ENCODE measurements at places on chromosomes 12 and 14.

DNA sequence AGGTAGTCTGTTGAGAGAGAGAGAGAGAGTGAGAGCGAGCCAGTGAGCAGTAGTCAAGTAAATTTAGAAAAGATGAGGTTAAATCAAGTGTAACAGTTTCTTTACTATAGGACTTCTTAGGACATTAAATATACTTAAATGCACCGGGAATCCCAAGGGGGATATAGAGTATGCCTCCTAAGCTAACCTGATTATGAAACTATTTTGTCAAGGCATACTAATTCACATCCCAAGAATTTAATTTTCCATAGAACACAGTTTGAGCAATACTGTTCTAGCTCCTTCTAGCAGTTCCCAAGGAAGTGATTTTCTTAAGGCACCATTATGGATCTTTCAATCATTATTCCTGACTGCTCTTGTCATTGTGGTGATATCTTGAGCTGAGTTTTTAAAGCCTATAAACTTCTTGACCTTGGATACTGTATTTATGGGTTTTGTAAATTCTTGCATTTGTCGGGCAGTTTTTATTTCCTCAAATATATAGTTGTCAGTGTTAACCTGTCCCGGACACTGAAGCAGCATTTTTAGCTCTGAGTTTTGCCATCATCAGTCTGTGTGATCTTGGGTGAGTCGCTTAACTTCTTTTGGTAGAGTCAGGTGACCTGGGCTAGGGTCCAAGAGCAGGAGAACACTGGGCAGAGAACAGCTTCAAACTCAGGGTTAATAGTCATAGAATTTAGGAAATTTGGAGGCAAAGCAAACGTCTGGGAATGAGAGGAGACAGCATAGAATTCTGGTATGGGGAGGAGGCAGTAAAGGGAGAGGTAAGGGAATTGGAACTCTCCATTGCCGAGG is 196.5 kb upstream of the FRMD6 start:
- no peak for DNase-seq

GRCh38 chr14:69153152-69153872 is 393 bp upstream of the DCAF5 start:
- DNase-seq, result peak; percentile 59

GRCh38 chr12:77724367-77724957 is 106.2 kb upstream of the NAV3 start:
- DNase-seq, result no peak

GRCh38 chr14:100783630-100784370 is 42.1 kb upstream of the MEG3 start:
- DNase-seq, result no peak

GRCh38 chr14:81256289-81256960 is 35.7 kb upstream of the GTF2A1 start:
- no peak for DNase-seq

DNA sequence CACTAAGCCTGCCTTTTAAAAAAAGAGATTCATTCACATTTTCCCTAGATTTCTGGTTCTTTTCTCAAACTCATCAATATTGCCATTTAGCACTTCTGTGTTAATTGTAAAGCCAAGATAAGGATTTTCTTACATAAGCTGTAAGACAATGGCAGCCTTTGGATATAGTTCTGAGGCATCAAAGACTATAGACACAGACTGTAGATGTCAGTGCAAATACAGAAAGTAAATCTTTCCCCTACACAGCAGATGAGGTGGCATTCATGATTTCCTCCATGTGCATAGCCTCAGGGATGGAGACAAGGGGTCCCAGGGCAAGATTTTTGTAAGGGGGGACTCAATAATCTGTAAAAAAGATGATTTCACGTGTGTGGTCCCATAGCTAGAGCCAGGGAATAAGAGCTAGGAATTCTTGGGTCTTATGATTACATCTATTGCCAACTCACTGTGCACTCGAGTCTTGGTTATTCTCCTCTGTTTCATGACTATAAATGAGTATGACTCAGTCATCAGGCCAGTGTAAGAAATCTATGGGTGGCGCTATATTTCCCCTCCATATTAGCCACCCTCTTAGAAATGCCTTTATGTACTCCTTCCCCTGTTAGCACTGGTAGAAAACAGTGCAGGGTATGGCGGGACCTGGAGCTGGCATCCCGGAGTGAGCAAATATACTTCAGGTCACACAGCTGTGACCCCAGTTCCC is 207.5 kb downstream of the EXOC5 start:
- DNase-seq, result no peak

DNA sequence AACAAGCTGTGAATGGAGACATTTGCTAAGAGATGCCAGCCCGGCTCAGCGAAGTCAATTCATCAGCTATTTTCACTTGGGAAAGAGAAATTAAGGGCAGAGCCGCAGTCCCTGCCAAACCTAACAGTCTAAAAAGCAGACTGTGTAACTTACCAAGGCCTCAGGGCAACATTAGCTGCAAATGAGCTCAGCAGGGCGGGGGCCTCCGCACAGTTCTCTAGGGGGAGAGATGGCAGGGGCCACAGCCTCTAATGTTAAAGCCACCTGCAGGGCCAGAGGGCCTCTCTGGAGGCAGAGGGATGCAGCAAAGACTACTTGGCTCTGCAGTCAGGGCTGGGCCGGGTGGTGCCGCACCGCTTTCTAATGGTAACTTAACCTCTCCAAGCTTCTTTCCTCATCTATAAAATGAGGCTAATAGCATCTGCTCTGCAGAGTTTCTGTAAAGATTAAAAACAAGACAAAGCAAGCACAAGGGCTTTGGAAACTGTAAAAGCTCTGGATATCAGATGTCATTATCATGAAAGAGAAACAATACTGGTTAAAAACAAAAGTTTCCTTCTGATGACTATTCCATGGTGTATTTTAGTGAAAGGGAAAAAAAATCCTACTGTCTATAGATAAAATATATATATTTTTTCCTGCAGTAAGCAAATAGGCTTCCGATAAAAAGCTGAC is 13.4 kb upstream of the GPRC5A start:
- no peak for DNase-seq

- no peak for DNase-seq
Observed at GRCh38 chr12:94769047-94769420, 118.7 kb upstream of the TMCC3 start.

Measured in iPS DF 19.7 (cell line).